ENCODE measurements at places on chromosomes 16 and 17.
A peak's percentile ranks its signal among the peaks of the same experiment; 100 is the strongest.

GRCh38 chr16:920051-920681, 50.6 kb downstream of the LMF1 start:
- no peak for DNase-seq

GRCh38 chr17:38980490-38981217, 13.5 kb upstream of the FBXO47 start:
- DNase-seq = no peak

DNA sequence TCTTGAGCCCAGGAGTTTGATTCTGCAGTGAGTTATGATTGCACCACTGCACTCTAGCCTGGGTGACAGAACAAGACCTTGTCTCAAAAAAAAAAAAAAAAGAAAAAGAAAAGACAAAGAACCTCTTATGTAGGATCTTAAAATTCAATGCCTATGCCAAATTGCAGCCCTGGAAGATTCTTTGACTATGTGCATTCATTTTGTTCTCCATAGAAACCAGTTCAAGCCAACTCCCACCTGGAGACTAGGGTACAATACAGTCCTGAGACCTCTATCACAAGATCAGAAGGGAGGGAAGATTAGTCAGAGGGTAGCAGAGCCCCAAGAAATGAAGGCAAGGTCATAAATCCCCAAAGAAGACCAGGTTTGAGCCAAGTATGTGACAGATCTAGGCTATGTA, 90.6 kb upstream of the HAS3 start:
- DNase-seq = no peak

DNA sequence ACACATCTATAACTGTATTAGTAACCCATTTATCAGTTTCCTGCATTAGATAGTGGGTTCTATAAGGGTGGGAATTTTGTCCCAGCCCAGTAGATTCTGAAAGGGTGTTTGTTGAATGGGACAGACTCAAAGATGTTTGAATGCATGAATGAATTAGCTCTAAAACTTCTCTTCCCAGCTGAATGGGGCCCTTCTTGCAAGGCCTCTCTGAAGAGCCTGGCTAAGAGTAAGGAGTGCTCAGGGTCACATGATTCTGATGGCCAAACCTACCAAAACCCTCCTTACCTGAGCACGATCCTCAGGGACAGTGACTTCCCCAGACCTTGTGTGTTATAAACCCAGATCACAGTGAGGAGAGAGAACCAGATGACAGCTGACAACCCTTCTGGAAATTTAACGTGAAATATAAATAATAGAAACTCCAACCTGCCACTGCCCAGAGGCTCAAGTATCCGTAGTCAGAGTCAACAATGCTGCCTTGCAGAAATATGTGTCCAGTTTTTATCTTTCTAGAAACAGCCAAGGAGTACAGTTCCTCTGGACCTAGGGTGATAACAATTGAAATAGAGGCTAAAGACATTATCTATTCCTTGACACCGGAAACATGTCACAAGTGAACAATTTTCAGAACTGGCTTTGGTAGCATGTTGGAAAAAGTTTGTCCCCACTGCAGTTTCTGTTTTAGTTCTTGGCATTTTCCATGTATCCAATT, 268.9 kb upstream of the MAF start:
- no peak for DNase-seq

- no peak for DNase-seq
Measured at GRCh38 chr17:17680477-17681186, 626 bp upstream of the RAI1 start.

GRCh38 chr17:36498560-36499300, 12.2 kb downstream of the ZNHIT3 start:
- no peak for DNase-seq

- DNase-seq = no peak
Measured at GRCh38 chr17:49334744-49335512, 27.1 kb downstream of the ZNF652 start.

DNA sequence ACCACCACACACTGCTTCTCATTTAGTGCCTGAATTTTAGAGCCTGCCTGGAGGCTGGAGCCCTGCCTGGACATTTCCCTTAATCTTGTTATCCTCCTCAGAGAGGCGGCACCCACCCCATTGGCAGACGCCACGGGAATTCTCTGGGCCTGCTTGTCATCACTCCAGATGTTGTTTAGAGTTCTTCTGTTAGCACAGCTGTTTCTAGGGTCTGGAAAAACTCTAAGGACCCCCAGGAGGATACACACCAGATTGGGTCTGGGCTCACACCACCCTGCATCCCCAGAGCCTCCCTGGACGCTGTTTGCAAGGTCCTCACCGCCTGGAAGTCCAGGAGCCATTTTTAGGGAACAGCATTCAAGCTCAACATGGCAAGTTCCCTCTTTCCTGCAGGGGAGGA, 565 bp upstream of the XAF1 start:
- no peak for DNase-seq

DNA sequence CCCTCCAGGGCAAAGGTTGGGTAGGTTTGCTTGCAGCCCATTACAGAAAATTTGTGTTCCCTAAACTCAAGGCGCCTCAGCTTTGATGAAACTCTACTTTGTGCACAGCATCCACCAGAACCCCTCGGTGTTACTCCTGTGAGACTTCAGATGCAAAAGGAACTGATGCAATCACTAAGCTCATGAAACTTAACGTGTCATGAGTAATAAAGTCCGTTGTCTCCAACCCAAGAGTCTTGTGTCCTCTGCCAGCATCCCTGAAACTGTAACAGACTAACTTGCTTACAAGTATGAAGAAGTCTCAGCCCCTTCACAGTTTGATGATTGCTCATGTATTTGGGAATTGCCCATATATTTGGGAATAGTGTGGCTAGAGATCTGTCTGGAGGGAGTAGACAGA, 74.8 kb upstream of the MARCHF10 start:
- no peak for DNase-seq

DNA sequence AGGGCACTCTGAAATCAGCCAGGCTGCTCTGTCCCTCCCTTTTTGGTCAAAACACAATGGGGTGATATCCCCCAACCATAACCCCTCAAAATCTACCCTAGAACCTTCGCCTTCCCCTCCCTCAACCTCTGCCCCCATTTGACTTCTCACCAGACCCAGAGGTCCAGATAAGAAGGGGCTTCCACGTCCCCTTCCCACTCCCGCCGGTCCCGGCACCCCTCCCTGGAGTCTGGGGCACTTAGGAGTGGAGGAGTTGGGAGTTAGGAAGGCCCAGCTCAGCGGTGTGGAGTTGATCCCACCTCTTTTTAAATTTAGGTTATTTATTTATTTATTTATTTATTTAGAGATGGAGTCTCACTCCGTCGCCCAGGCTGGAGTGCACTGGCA, 619 bp upstream of the TMEM92 start:
- DNase-seq = no peak

DNA sequence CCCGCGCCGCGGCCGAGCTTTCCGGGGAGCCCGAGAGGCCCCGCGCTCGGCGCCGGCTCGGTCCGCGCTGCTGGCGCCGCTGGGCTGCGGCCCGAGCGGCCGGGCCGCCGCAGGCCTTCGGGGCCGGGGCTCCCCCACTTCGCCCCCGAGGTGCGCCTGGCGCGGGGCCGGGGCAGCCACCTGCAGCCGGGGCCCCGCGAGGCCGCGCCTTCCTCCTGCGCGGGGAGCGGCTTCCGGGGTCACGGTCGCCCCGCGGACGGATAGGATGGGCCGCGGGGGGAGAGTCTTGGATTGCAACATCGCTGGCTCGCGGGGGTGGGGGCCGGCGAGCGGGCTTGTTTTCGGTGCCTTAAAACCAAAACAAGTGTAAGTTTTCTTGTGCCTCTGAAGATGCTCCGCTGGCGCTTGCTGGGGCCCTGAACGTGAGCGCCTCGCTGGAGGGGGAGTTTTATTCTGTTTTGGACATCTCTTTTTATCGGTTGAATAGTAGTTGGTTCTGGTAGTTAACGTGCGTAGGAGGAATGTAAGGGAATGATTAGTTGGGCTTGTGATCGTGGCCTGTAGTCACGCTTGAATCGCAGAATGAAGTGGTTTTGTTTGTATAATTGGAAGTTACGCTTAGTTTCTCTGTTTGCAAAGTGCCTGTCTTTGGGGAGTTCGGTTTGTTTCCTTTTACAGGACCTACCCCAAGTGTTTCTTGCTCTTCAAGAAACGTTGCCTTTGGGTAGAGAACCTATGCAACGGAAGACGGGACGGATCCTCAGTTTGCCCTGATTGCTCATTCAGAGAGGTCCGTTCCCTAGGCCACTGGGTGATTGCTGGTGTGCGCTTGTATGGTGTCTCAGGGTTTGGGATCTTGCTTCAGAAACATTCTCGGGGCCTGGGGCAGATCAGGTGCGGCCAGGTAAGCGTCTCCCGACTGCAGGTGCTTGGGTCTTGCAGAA, 724 bp downstream of the UBE2I start:
- peak; percentile 27 for DNase-seq

DNA sequence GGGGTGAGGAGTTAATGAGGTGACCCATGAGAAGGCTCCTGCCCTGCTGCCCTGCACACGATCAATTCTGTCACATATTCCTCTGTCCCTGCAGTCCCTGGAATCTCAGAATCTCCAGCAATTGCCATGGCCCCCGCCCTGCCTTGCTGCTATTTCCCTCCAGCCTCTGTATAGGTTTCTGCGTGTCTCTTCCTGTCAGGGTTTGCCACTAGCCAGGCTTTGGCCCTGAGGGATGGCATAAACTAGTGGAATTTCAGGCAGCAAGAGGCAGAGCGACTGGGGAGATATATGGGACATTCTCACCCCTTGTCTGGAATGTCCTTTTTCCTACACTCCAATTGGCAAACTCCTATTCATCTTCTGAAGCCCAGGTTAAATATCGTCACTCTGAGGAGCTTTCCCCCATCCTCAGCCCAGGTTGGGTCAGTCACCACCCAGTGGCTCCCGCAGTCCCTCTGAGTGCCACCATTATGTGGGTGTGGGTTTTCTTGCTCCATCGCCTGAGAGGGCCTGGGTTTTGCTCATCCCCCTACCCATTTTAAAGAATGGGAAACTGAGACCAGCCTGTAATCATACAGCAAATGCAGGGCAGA, 15.5 kb upstream of the NATD1 start:
- no peak for DNase-seq

DNA sequence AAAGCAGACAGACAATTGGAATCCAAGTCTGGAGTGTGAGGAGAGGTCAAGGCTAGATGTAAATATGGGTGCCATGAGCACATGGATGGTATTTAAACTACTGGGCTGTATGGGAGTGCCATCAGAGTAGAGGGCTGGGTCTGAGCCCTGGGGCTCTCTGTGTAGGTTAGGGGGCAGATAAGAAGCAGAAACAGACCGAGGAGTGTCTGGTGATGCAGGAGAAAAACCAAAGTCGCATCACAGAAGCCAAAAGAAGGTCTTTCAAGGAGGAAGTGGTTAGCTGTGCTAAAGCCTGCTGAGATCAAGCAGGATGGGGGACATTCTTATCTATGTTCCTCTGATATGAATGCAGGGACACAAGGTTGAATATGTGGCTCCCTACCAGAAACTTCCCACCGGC, 1.9 kb downstream of the TSEN54 start:
- DNase-seq = no peak

DNA sequence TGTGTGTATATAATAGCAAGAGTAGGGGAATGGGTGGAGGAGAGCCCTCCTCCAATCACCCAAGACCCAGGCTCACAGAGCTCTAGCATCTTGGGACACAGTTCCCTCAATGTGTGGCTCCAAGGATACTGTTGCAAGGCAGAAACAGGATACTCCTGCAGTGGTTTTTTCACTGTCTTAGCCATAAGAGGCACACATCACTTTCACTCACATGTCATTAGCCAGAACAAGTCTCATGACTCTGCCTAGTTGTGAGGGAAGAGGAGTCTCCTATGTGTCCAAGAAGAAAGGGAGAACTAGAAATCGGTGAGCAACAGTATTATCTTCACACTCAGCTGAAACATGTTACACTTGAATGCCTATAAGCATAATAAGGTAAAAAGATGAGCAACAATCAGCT, 11.1 kb upstream of the NUDT7 start:
- no peak for DNase-seq

DNA sequence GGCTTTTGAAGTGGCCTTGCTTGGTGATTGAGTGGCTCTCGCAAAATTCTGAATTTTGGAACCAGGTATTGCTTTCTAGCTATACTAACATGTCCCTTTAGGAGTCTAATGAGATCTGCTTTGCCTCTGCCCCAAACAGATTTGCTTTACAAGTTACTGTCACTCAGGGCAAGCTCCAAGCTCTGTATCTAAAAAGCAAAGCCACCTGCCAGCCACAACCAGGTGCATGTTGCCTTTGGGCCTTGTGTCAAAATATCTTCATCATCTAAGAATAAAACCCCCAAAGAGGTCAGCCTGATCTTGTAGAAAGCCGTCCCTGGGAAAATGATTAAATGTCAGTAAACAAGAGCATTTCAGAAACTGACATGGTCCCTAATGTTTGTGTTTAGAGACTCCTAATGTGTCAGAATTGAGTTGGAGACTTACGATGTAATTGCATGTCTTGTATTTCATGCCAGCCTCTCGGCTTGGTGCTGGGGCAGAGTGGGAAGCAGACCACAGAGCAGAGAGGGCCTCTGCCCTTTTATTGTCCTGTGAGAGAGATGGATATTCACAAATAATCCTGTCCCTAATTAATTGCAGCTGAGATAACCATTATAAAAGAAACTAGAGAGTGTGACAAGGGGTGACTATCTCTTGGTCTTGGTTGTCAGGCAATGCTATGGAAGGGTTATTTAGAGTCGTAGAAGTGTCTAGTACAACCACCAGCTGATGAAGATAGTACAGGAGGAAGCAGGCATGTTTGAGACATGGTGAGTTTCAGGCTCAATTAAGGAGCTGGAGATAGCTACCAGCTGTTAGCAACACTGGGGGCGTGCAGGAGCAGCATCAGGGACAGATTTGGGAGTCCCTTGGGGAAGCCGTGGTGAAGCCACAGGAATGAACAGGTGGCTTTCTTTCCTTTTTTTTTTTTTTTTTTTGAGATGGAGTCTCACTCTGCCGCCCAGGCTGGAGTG, 90.7 kb downstream of the PITPNC1 start:
- DNase-seq = no peak

DNA sequence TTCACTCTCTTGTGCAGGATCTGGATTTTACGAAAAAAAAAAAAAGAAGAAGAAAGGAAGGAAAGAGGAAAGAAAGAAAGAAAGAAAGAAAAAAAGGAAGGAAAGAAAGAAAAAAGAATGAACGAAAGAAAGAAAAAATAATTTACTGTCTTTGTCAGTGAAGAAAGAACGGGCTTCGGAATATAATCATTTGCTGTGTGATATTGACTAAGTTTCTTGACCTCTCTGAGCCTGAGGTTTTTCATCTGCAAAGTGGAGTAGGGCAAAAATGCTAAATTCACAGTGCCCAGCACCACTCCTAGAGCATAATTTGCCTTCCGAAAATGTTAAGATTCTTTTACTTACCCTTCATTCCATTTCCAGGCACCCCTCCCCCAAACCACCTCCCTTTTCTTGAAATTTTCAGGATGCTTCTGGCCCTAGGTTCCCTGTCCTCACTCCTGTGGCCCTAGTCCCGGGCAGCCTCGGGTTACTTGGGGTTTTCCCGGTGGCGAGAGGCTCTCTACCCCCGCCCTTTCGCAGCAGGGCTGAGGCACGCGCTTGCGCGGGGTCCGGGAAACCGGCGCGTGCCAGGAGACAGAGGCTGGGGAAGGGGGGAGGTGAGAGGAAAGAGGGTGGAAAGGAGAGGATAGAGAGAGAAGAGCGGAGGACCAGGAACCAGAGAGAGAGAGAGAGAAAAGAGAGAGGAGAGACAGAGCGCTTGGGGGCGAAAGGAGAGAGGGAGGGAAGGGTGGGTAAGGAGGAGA, at the start of gene CNTNAP1:
CNTNAP1 (plus strand) TSS at position 556 of the 746 bp plus-strand sequence. CDS start 299 bp downstream, outside the sequence.
- no peak for DNase-seq
